ENCODE measurements at places on chromosomes 16 and 17. TPM values are rescaled to one million over a fixed set of nuclear protein-coding genes. Genes with fewer than 3 reads are reported as not detected.
A peak's percentile ranks its signal among the peaks of the same experiment; 100 is the strongest.

DNA sequence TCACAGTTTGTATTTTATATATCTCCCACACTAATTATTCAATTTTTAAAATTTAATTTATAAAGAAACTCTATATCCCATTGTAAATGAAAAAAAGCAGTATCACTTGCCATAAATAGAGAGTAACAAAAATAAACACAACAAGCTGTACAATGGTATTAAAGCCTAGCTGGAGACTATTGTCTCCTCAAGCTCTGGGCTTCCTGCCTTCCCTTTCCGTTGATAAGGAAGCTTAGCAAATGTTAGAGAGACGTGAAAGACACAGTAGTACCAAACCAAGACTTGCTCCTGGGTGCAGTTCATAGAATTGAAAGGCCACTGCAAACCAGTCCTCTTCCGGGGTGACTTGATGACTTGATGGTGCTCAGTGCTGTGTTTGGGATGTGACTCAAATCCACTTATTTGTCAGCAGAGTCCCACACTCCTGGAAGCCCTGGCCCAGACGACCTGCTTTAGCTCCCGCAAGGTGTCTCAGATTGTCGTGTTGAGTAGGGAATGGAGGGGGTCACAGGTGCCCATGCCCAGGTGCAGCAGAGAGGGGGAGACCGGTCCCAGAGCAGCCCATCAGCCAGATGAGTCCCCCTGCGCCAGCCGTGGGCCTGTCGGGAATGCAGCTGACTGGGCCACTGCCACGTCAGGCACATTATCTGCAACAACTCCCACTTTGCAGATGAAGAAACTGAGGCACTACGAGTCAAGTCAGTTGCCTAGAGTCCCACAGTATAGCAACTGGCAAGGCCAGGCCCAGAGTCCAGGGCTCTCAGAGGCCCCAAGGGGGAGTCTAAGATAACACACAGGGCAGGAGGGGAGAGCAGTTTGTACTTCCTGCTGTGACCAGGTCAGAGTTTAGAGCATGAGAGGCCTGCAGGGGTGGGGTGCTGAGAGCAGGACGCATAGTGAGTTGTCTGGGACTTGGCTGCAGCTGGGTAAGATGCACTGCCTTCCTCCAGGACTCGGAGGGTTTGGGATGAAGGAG is 40.5 kb downstream of the PSME3IP1 start:
- H3K4me1 ChIP-seq = peaks cover 24% of the 10 kb centered on the region
- no peak overlapping the region for H3K27ac ChIP-seq
- no peak overlapping the region for H3K4me3 ChIP-seq
- DNase-seq = no peak
- no peaks in the 10 kb centered on the region for H3K36me3 ChIP-seq
- peaks cover 2% of the 10 kb centered on the region for H3K27me3 ChIP-seq

The GPT2 gene
- polyA plus RNA-seq = not detected

The KCNJ18 gene
- not detected for polyA plus RNA-seq

- H3K4me3 ChIP-seq = peak within 1 kb of the TSS; percentile 79
- no peaks in the 10 kb centered on the region for H3K36me3 ChIP-seq
- no peak for DNase-seq
- peaks cover 12% of the 10 kb centered on the region for H3K4me1 ChIP-seq
- H3K27ac ChIP-seq = no peak within 1 kb of the TSS
Observed at GRCh38 chr17:1492249-1493206, at the start of gene MYO1C. TSS of gene MYO1C (minus strand) at chr17:1492686. CDS start at chr17:1492487, 199 bp downstream.

DNA sequence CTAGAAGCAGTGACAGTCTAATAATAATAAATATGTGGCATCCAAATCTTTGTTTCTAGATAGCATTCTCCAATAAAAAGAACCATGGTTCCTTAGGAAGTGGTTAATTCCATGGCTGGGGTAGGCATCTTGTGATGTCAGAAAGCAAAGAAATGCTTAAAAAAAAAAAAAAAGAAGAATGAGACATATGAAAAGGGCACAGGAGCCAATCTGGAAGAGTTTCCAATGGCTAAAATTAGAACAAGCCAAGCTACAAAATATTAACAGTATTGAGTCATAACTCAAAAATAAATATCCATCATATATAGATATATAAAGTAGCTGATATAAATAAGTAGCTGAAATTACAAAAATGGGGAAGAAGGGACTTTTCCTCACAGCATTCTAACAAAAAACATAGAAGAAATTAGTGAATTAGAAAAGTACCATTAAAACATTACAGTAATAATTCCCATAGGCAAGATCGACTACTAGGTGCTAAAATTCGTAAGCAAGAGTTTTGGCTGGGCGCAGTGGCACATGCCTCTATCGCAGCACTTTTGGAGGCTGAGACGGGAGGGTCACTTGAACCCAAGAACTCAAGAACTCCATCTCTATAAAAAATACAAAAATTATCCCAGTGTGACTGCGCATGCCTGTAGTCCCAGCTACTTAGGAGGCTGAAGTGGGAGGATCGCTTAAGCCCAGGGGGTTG is 111.3 kb downstream of the TRIM37 start:
- H3K27ac ChIP-seq = no peak overlapping the region
- H3K4me3 ChIP-seq = no peak overlapping the region
- no peak for DNase-seq
